Effector memory CD4-positive, alpha-beta T cell (primary cell): ENCODE measurements at places on chromosomes 11 and 22.

GRCh38 chr11:15843309-15843872 lies 513.0 kb downstream of the SOX6 start:
- no peak for DNase-seq

- no peak for DNase-seq
Measured at GRCh38 chr22:28889478-28890024, 6.2 kb downstream of the ZNRF3 start.

DNA sequence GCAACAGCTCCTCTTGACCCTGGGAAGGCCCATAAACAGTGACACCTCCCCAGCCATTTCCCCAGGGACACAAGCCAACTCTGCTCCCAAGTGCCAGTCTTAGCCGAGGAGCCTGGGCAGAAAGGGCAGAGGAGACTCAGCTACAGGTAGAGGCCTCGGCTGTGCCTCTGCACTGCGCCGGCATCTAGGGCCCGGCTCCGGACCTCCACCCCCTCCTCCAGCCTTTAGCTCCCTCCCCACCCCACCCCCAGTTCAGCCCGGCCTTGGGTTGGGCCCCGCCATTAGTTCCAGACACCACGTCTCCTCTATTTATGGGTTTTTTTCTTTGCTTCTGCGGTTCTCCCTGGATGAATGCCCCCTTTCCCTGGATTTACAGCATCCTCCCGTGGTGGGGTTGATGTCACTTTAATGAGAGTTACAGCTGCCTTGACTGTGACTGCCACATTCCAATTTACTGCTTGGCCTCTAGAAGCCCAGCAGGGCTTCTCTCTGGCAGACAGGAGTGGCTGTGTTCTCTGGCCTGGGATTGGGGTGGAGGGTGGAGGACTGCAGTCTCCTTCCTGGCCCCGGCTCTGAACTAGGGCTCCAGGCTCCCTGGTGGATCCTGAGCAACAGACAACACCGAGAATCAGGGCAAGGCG lies 13.5 kb upstream of the OAF start:
- no peak for DNase-seq

DNA sequence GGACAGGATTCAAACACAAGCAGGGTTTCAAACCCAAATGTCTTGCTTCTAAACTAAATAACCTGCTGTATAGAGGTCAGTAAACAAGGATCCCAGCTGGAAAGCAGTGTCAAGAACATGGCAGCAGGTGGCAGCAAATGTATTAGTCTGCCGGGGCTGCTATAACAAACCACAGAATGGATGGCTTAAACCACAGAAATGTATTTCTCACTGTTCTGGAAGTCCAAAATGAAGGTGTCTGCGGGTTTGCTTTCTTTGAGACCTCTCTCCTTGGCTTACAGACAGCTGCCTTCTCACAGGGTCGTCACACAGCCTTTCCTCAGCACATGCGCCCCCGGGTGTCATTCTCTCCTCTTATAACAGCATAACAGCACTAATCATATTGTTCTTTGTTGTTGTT lies 65.1 kb upstream of the LRRC55 start:
- DNase-seq: no peak

DNA sequence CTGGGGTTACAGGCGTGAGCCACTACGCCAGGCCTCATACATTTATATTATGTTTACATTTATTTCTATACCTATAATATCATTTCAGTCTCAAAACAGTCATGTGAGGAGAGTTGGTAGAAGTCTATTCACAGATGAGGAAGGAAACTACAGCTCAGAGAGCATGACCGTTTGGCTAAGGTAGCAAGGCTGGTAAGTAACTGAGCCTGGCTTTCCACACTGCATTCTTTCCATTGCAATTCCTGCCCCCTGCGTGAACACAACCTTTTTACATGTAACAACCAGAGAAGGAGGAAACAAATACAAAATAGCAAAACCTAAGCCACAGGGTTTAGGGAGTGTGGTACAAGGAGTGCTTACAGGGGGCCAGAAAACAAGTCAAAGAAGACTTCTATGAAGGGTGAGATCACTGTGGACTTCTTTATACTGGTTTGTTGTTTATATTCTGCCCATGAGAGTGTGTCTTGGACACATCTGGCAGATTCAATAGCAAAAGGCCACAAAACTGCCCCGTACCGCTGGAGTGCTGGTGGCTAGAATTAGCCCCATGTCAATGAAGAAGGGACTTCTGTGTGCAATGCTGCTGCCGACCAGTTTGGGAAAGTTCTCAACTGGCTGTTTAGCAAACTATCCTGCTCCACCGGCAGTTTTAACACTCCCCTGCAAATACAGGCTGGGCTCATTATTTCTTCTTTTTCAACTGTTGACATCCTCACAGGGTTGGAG lies 19.0 kb downstream of the MICAL3 start:
- DNase-seq: no peak

DNA sequence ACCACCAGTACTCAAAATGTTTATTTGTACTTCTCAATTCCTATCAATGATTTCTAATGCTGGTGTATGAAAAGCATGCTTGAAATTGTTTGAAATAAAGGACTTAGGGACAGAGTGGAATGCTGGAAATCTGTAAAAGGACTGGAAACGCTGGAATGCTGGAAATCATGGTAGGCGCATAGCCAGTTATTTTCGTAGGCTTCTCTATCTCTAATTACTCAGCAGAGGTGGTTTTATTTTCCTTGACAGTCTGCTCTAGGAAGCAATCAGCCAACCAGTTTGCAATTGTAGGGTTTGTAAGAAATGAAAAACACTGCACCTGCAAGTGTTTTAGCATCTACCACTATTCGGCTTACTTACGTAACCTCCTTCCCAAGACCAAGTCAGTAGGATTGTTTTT lies 788 bp downstream of the LIN7C start:
- DNase-seq: no peak

GRCh38 chr11:94734563-94735275 lies 33.4 kb upstream of the AMOTL1 start:
- DNase-seq: no peak
